Sciatic nerve (tissue), 2 donors: ENCODE measurements at places on chromosomes 11 and 22.

DNA sequence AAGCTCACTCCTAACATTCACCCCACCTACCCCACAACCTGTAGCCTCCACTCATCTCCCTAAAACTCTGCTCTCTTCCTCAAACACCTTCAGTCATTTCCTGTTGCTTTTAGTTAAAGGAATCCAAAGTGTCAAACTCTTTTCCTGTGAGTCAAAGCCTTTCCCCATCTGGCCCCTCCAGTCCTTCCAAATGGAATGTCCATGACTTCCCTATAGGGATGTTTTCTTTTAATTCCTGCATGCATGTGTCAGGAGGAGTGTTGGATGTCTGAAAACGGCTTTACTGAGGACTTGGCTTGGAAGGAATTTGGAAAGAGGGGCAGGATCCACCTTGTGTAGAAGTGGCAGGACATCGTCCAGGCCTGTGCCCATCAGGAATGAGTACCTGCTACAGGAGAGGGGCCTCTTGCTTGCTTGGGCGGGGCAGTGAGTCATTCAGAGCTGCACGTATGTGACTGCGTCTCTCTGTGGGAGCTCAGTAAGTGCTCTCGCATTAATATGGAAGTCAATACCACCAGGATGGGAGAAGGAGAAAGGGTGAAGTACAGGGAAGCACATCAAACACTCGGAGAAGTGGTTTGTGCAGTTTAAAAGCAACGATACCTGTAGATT is 491.9 kb downstream of the OPCML start:
- no peak for DNase-seq

DNA sequence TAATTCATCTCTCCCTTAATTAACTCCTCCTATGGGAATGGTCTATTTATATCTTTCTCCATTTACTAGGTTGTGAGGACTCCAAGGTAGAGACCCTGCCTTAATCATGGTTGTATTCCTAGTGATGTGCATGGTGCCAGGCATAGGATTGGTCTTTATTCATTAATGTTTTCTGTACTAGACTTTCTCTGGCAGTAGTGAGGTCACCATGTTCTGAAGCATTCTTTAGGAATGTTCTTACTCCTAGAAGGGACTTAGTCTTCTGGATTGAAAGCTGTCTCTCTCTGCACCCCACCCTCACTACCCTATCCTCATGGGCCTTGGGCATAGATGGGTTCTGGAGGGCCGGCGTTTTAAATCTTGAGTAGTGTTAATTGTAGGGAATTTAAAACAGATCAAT is 10.6 kb upstream of the INSC start:
- no peak for DNase-seq

- peak; percentile 80 for DNase-seq
These were observed 15.6 kb upstream of the MFNG start for GRCh38 chr22:37501610-37502341.

DNA sequence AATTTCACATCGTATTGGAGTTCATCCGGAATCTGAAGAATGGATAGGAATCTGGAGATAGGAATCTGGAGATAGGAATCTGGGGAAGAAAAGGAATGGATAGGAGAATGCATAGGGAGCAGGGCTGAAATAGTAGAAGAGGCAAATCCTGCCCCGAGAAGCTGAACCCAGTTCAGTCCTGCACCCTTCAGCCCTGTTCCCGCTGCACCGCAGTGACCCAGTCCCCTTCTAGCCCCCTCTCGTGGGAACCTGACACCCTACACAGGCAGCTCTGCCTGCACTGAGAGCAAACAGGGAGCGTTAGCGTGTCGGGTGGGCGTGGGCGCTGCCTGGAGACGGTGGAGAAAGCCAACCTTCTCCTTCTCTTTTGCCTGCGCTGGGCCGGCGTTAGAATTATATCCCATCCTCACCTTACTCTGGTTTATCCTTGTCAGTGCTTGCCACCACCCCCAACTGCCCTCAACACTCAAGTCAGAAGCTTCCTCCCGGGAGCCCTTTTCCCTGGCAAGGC is 1.0 kb upstream of the CCKBR start:
- DNase-seq = no peak

- no peak for DNase-seq
These were observed 11.7 kb downstream of the MICAL2 start for GRCh38 chr11:12122083-12122482.

DNA sequence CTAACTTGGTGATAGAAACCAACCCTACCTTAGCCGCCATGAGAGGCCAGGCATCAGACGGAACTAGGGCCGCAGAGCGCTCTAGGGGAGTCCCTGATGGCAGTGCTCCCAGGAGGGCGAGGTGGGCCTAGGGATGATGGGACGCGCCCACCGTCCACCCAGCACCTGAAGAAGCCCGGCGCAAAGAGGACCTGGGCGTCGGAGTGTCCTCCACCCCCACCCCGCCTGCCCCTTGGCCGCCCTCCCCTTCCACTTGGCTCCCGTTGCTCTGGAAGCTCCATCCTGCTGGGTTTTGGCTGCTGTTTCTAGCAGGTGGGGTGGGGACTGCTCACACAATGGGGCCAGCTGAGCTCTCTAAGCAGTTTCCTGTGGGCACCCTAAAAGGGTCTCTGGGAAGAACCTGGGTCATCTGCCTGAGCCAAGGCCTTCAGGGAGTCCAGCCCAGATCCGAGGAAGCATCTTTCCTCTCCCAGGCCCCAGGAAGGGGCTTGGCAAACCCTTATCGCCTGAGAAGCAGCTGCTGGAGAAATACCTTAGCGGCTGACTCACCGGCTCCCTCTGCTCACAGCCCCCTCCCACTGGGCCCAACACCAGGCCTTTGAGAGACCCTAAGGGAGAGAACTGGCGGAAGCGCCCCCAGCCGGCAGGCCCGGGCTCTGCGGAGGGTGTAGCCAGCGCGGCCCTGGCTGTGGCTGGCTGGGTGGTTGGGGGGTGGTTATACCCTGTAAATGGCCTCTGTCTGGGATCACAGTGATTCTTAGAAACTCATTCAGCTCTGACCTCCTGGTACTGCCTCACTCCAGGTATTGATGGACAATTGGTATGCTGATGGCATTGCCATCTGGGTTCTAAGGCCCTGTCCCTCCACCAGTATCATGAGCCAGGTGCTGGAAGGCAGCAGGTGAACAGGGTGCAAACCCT is 19.3 kb downstream of the CREB3L1 start:
- DNase-seq = no peak

- DNase-seq = no peak
These were observed 24.9 kb downstream of the ATP6V1E1 start for GRCh38 chr22:17603668-17604067.

- no peak for DNase-seq
These were observed 48.3 kb downstream of the RPUSD4 start for GRCh38 chr11:126163074-126163700.

DNA sequence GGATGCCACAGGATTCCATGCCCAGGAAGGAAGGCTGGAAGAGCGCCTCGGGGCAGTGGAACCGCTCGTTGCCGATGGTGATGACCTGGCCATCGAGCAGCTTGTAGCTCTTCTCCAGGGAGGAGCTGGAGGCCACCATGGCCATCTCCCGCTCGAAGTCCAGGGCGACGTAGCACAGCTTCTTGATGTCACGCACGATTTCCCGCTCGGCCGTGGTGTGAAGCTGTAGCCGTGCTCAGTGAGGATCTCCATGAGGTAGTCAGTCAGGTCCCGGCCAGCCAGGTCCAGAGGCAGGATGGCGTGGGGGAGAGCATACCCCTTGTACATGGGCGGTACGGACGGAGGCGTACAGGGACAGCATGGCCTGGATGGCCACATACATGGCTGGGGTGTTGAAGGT is 17.9 kb upstream of the EP300 start:
- DNase-seq = no peak

DNA sequence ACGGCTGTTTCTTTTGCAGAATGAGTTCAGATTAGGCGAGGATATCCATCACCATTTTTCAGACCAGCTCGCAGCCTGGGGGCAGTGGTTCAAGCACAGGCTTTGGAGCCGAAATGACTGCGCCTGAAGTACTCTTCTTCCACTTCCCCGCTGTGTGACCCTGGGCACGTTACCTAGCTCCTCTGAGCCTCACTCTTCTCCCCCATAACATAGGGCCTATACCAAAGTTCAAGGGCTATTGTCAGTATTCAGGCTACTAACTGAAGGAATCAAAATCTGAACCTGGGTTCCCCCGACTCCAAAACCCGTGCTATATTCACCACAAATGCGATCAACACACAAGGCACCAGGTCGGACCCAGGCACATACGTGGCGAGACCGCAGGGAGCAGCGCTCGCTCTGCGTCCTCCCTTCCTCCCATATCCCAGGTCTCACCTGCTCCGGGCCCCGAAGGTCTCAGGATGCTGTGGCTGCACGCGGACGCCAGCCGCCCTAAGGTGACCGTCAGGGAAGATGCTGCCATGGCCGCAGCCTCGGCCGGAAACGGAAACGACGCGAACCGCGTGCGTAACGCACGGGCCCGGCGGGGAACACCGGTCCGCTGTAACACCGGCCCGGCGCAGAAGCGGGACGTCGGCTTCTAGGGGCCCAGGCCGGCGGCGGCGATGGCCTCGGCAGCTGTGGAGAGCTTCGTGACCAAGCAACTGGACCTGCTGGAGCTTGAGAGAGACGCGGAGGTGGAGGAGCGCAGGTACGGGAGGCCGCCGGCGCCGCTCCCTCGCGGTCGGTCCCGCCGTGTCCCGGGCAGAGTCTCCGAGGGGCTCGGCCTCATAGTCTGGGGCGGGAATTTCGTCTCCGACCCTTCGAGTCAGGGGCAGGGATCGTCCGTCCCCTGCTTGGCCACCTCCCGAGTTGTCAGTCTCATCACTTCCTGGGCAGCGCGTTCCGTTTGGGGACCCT is at the start of the genes IGHMBP2 and MRPL21:
TSS of gene IGHMBP2 (plus strand) at position 604 of the 960 bp plus-strand sequence. CDS start at position 666, 62 bp downstream.
TSS of gene MRPL21 (minus strand) at position 545 of the 960 bp plus-strand sequence. CDS start at position 523, 22 bp downstream.
- DNase-seq = peak; percentile 90

DNA sequence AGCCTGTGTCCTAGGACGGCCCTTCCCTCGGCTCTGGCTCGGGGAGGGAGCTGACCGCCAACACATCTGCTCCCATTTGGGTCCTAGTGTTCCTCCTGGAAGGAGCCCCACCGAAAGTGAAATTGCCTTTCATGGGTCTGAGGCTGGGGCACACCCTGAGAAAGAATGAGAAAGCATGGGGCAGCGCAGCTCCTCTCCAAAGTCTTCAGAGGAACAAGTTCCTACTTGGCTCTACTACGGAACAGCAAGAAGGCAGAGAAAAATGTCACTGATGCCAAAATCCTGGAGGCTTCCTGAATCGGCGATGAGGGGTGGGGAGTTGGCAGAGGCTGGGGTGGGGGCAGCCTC is 41.5 kb upstream of the MYEOV start:
- DNase-seq = peak; percentile 21

DNA sequence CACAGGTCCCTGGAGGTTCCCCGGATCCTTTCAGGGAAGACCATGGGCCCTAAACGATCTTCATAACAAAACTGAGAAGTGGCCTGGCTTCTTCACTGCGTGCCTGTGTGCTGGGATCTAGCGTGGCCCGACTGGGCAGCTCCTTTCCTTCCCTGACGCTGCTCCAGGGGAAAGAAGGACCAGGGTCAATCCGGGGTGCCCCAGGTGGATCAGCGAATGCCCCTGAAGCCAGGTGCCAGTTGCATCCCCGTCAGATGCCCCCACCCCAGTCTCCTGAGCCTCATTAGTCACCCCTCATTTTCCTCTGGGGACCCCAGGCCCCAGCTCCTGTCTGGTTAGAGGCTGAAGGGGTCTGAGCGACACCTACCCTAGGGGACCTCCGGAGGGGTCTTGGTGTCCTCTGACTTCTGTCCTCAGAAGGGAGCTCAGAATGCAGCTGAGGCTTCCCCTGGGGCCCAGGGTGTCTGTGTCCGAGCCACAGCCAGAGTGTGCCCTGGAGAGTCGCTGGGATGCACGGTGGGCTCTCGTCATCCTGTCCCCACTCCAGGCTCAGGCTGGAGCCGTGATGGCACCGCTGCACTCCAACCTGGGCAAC is 18.7 kb upstream of the MUC6 start:
- no peak for DNase-seq

DNA sequence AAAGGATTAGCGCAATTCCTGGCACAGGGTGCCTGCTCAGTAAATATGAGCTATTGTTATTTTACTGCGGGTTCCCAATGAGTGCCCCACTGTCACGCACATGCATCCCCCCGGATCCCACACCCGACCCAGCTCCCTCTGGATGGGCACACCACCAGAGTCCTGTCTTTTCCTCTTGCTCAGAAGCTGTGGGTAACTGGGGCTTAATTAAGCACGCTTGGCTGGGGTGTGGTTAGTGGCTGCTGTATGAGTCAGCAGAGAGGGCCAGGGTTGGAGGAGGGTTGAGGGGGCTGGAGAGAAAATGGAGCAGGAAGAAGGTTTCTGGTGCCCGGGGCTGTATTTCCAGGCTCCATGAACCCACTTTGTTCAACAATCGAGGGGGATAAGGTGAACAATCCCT is 30.3 kb upstream of the NECTIN1 start:
- DNase-seq = no peak

DNA sequence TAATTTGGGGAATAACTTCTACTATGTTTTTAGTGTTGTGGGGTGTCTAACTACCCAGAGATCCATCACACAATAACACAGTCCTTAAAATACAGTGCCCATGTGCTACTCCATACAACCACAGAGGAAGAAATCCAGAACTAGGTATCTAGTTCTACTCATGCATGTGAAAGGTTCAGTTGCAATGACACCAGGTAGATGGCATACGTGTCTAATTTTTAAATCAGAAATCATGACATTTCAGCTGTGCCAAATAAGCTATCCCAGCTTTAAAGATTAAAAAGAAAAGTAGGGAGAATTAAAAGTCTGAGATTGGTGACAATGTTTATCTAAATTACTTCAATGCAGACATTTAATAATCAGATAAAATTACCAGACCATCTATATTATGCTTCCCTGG is 122.2 kb downstream of the CD44 start:
- no peak for DNase-seq

DNA sequence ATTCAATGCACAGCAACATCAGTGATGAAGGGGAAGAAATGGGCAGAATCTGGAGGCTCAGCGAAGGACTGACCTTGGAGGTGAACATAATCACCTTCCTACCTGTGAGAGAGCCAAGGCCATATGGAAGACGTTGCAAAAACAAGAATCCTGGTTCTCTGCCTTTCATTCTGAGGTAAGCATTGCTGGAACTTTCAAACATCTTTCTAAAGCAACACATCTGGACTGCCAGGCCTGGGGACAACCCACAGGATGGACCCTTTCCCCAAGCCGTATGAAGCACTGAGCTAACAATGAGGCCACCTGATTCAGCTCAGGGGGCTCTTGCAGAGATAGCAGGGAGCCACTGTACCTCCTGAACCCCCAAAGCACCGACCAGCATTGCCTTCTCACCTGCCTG is 70.5 kb downstream of the ETS1 start:
- no peak for DNase-seq

GRCh38 chr11:32168924-32169323 is 78.0 kb downstream of the RCN1 start:
- no peak for DNase-seq

GRCh38 chr11:57072640-57073039 is 83.9 kb downstream of the OR5AK2 start:
- no peak for DNase-seq

GRCh38 chr11:100709233-100709957 is 22.3 kb downstream of the ARHGAP42 start:
- no peak for DNase-seq

- DNase-seq = no peak
These were observed 1.0 kb upstream of the POLD4 start for GRCh38 chr11:67354075-67355022.

GRCh38 chr11:125299061-125299615 is 134.6 kb downstream of the PKNOX2 start:
- DNase-seq = no peak
